ENCODE measurements at places on chromosomes 3 and 15.

DNA sequence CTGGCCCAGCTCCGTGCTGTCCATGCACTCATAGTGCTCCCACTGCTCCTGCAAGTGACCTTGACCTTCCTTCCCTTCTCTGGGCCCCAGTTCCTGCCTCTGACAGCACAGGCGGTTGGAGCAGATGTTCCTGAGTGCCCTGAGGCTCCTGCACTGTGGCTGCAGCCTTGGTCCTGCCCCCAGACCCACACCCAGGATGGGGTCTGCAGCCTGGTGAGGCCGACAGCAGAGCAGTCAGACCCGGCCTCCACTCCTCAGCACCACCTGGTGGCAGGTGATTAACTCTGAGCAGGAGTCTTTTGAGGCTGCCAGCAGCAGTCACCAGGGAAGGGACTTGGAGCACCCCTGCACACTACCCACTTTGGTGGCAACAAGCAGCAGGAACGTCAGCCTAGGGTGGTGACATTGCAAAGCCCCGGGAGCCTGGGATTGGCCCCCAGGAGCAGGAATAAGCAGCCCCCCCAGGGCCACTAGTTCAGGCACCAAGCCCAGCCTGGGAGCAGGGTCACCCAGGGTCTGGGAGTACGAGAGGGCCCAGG is 64.6 kb downstream of the CYP11A1 start:
- DNase-seq, result no peak

DNA sequence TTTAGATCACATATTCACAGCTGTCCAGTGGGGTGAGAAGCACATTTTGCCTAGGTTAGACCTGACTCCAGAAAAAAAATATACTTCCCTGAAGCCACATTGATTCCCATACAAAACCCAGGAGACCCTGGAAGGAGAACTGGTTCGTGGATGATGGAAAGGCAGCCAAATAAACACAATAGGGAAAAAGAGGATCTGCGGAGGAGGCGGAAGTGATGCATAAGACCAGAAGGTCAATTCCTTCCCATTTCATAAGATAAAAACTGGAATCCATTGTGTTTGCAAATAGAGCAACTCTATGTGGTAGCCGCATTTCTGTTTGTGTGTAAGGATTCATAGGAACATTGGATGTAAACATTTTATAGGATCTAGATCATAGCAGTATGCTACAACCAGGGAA is 781.9 kb upstream of the GRM7 start:
- DNase-seq, result no peak

GRCh38 chr3:152266221-152266995 is 2.3 kb upstream of the MBNL1 start:
- DNase-seq, result no peak

- no peak for DNase-seq
Measured at GRCh38 chr3:111802163-111802625, 56.9 kb upstream of the PHLDB2 start.

DNA sequence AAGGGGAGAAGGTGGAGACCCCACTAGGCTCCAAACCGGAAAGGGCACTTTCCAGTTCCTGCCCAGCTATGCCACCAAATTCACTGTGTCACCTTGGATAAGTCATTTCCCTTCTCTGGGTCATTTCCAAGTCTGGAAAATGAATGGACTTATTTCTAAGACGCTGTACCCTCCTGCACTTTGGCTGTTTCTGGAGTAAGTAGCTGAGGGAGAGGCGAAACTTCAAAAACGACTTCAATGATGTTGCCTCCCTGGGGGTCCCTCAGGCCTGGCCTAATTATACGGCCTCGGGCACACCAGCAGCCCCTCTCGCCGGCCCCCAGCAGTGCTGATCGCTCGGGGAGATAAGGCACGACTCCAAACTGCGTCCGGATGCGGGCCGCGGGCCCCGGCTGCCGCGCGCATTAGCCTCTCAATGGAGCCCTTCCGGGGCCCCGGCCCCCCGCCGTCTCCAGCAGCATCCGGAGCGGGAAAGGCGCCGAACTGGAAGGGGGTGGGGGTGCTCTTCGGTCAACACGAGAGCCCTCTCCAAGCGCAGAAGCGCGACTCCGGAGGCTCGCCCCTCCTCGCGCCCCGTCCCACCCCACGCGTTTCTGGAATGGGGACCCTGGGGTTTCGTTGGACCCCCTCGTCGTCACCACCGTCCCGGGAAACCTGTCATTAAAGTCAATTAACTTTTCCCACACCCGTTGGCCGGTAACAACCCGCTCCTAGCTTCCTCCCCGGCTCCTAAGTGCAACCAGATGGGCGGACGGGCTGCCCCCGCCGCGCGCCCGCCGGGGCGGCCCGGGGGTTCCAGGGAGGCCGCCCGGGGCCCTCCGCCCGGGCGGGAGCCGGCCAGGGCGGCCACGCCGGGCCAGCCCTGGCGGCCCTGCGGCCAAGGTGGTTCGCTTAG is 4.8 kb downstream of the HES1 start:
- DNase-seq, result no peak

- no peak for DNase-seq
Measured at GRCh38 chr3:17050071-17050470, 165.3 kb downstream of the PLCL2 start.

- DNase-seq, result peak; percentile 53
Measured at GRCh38 chr15:99100245-99101173, 4.4 kb upstream of the SYNM start.

DNA sequence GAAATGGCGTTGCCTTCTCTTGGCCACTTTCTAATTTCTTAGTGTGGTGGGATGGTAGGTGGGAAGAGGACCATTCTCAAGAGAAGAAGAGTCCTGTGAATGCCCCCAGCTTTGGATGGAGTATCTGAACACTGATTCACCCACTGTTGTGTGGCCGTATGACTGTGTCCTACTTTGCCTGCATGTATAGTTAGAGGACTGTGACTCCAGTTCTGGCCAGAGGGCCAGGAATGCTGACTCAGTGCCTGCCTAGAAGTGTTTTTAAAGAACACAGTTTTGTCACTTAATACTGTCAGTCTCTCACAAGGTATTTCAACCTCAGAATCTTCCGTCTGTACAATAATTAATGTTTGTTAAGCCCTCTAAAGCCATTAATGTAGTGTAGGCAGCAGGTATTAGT is 2.1 kb downstream of the SEC61A1 start:
- DNase-seq, result no peak

- peak; percentile 92 for DNase-seq
Measured at GRCh38 chr3:50321336-50322114, 1.0 kb downstream of the HYAL2 start.

GRCh38 chr3:50380405-50381085 is 21.2 kb upstream of the TMEM115 start:
- DNase-seq, result no peak

DNA sequence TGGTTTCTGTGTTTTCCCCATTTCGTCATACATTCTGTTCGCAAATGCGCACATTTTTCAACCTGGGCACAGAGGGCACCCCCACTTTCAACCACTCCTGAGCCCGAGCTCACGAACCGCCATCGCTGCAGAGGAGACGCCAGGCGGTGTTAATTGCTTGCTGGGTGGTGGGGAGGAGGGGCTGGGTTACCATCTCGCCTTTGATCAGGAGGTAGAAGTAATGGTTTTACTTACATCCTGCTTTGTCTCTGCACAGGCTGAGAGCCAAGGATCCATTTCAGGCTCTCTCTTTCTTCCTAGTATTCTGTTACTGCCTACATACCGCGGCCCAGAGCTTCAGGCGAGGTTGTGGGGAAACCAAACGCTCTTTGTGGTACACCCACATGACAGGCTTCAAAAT is 177.3 kb upstream of the WNT5A start:
- DNase-seq, result no peak

DNA sequence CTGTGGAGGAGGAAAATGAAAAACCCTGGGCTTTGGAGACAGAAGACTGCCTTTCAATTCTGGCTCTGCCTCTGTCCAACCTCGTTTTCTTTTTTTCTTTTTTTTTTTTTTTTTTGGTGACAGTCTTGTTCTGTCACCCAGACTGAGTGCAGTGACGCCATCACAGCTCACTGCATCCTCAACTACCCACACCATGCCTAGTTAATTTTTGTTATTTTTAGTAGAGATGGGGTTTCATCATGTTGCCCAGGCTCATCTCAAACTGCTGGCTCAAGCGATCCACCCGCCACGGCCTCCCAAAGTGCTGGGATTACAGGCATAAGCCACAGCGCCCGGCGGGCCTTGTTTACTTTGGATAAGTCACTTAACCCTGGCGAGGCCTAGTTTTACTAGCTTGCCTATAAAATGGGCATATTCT is 66.3 kb upstream of the SLC25A26 start:
- DNase-seq, result no peak

DNA sequence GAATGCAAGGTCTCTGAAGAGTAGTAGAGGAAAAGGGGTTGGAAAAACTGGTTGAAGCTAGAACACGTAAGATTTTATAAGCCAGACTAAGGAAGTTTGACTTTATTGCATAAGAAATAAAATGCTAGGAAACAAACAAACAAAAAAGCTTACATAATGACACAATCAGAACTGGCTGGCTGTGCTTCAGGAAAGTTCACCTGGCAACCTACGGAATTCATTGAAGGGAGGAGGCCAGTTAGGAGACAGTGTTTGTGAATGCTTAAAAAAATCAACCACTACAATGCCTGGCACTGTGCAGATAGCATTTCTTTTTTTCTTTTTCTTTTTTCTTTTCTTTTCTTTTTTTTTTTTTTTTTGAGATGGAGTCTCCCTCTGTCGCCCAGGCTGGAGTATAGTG is 1.9 kb upstream of the ICE2 start:
- DNase-seq, result no peak

DNA sequence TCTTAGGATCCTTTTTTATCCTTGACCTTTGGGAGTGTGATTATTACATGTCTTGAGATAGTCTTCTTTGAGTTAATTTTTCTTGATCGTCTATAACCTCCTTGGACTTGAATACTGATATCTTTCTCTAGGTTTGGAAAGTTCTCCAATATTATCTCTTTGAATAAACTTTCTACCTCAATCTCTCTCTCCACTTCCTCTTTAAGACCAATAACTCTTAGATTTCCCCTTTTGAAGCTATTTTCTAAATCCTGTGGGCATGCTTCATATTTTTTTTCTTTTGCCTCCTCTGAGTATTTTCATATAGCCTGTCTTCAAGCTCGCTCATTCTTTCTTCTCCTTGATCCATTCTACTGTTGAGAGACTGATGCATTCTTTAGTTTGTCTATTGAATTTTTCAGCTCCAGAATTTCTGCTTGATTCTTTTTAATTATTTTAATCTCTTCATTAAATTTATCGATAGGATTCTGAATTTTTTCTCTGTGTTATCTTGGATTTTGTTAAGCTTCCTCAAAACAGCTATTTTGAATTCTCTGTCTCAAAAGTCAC is 12.1 kb downstream of the USF3 start:
- no peak for DNase-seq

DNA sequence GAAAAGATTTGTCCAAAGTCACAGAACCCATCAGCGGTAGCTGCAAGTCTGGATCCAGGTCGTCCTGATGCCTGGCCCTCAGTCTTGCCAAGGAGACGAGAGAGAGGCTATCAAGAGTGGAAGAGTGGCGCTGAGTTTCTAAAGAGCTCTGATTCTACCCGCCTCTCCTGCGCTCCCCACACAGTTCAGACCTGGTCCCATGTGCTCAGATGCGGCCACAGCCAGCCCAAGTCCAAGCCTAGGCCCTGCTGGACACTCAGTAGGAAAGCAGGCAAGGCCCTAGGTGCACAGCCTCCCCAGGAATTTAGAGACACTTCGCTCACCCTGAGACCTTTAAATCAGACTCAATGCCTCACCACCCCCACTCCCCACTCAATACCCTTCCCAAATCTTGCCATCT is 32.4 kb downstream of the CCDC12 start:
- no peak for DNase-seq

- DNase-seq, result no peak
Measured at GRCh38 chr15:59543721-59544547, 67.6 kb upstream of the GCNT3 start.

GRCh38 chr3:107523289-107523538 is 452 bp downstream of the BBX start:
- DNase-seq, result no peak

- no peak for DNase-seq
Measured at GRCh38 chr15:55381595-55381994, 26.6 kb downstream of the CCPG1 start.

DNA sequence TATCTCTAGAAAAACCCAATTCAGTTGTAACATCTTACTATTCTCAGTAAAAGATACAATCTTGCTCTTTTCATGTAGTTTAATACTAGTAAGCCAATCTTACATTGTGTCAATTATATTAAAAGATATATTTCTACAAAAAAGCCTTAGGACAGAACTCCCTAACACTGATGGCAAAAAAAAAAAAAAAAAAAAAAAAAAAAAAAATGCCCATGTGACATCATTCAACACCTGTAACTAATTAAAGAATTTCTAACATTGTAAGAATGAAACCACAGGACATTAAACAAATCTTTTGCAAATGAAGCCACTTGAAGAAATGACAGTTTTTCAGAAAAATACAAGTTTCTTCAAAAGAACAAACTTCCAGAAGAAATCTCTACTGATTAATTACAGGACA is 119.8 kb downstream of the SUCLG2 start:
- DNase-seq, result no peak

DNA sequence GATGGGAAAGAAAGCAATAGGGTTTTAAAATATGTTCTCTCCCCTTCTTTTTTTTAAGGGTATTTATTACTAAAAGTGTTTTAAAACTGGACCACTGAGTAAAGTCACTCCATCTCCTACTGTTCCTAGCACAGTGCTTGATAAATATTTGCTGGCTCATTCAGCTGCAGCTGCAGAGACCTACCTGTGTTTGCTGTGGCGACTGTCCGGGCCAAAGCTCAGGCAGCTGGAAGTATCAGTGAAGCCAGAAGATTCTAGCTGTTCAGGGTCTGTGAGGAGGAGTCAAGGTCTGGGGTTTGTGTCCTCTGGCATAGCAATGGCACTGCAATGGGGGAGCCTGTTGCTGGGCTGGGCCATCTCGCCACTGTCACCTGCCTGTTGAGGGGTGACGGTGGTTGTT is 109.9 kb downstream of the RPLP1 start:
- no peak for DNase-seq

- DNase-seq, result no peak
Measured at GRCh38 chr3:4340411-4341335, 37.5 kb downstream of the SETMAR start.

DNA sequence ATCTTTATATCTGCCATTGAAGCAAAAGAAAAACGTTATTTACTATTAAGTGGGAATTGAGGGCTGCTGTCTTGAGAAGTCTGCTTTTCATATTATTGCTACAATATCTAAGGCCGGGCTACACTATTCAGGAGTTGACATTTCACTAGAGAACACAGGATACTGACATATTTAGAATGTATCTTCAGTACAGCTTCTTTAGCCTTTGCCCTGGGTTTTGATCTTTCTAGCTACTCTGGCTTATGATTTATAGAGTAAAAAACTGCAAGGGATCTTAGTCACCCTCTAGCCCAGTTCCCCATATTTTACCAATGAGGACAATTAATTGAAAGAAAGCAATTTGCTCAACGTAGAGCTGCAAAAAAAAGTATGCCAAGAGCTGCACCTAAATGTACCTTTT is 307.4 kb upstream of the DPPA4 start:
- DNase-seq, result no peak

- no peak for DNase-seq
Measured at GRCh38 chr15:100981086-100981485, 61.9 kb downstream of the LRRK1 start.

DNA sequence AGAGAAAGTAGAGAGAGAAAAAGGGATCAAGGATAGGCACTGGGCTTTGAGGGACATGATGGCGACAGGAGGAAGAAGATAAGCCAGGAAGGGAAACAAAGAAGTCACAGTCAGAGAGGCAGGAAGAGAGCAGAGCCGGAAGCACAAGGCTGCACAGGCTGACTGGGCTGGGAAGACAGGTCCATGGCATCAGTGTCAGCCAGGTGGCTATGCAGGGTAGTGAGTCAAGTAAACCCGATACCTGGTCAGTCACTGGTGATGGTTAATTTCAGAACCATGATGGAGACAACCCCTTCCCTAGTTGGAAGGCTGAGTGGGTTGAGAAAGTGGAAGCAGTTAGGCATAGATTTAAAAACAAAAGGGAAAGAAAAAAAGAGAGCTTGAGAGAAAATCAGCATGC is 203.8 kb downstream of the EPHB1 start:
- no peak for DNase-seq

All from nucleus accumbens (tissue), 56 donors.